ENCODE measurements at places on chromosomes 5 and 9.
A peak's percentile ranks its signal among the peaks of the same experiment; 100 is the strongest.

DNA sequence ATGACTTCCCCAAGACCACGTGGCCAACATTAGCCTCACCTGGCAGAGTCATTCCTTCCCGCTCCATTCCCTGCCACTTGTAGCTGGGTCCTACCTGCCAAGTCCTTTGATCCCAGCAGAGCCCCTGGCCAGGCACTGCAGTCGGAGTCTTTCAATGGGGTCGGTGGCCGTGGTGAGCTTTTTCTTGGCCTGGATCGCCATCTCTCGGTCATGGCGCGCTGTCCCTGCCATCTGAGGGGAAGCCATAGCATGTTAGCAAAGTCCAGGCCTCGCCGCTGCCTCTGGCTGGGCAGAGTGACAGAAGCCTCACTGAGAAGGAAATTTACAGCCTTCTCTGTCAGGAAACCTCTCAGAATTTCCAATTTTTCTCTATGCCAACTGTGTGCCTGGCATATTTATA lies 17.5 kb downstream of the CAPSL start:
- DNase-seq, result no peak

DNA sequence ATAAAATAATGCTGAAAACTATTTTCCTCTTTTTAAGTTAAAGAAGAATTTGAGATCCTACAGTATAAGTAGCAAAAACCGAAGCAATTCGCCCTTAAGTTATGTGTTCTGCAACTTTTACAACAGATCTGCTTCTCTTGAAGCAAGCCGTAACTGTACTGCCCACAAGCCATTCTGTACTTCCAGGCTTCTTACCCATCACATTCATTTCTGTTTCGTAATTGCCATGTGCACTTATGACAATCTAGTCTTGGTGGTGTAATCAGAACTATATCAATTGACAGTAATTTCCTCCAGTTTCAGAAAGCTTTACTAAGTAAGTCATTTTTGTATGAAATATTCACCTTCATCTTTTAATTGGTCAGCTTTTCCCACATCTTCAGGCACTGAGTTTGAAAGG lies 13.8 kb downstream of the SGTB start:
- no peak for DNase-seq

GRCh38 chr5:1480217-1480616 lies 35.0 kb upstream of the SLC6A3 start:
- no peak for DNase-seq

DNA sequence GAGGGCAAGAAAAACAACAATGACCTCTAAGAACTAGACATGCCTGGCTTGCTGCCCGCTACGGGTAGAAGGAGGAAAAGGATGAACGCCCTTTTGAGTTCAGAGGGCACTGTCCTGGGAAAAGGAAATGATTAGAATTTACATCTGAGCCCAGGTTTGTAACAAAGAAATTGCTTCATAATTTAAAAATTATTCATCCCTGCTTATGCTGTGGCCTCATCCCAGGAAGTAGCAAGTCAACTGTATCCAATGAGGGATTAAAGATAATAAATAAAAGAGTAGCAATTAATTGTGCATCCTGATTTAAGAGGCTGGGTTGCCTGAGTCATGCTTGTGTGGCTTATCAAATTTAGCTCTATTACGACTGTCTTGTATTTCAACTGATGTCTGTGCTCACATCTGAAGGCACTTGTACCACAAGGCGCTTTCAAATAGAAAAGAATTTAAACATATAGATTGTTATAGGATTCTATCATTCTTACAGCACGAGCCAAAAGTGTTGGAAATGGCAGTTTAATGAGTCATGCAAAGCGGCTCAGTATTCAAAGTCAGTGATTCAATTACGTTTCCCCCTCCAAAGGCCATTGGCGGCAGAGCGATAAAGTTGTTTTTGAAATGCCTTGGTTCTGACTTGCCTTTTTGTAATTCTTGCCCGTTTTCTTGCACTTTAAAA lies 40.0 kb upstream of the DMRT1 start:
- DNase-seq, result no peak

GRCh38 chr5:81189875-81190498 lies 43.1 kb upstream of the CKMT2 start:
- no peak for DNase-seq

DNA sequence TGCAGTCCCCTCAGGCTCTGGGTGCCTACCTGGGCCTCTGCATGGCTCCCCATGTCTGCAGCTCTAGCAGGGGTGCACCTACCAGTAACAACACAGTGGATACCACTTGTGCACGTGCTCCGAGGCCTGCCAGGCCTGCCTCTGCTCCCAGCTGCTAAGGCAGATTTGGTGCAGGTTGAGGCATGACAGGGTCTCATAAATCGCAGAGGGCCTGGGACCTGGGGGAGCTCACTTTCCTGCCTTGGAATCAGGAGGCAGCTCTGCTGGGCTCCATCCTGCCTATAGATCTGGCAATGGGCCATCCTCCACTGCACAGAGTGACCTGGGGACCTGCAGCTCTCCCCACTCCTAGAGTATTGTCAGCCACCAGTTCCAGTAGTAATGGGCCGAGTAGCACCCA lies 121.9 kb upstream of the CXCL14 start:
- DNase-seq, result no peak

GRCh38 chr5:168961681-168962080 lies 339.3 kb downstream of the SLIT3 start:
- no peak for DNase-seq

DNA sequence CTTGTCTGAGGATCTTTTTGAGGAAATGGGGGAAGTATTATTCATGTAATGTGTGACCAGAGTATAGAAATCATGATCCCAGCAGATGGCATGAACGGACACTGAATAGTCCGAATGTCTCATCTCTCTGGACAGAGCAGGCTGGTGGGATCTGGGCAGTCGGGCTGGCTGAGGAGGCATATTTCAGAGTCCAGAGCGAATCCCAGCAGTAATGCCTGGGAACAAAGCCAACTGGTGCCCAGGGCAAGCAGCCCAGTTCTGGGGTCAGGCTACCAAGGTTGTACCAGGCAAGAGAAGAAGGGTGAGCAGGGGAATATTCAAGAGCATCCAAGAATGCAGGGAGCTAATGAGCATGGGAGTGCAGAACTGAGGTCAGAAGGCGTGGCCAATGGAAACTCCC lies 306.4 kb downstream of the ZSWIM6 start:
- no peak for DNase-seq

DNA sequence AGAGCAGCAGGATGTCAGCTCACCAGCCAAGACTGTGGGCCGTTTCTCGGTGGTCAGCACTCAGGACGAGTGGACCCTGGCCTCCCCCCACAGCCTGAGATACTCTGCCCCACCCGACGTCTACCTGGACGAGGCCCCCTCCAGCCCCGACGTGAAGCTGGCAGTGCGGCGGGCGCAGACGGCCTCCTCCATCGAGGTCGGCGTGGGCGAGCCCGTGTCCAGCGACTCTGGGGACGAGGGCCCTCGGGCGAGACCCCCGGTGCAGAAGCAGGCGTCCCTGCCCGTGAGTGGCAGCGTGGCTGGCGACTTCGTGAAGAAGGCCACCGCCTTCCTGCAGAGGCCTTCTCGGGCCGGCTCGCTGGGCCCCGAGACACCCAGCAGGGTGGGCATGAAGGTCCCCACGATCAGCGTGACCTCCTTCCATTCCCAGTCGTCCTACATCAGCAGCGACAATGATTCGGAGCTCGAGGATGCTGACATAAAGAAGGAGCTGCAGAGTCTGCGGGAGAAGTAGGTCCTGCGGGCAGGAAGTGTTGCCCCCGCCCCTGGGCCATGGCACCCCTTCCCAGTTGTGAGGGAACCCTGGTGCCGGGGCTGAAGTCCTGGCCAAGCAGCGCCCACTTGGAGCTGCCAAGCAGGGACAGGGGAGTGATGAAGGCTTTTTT lies 108.9 kb downstream of the WNK2 start:
- no peak for DNase-seq

DNA sequence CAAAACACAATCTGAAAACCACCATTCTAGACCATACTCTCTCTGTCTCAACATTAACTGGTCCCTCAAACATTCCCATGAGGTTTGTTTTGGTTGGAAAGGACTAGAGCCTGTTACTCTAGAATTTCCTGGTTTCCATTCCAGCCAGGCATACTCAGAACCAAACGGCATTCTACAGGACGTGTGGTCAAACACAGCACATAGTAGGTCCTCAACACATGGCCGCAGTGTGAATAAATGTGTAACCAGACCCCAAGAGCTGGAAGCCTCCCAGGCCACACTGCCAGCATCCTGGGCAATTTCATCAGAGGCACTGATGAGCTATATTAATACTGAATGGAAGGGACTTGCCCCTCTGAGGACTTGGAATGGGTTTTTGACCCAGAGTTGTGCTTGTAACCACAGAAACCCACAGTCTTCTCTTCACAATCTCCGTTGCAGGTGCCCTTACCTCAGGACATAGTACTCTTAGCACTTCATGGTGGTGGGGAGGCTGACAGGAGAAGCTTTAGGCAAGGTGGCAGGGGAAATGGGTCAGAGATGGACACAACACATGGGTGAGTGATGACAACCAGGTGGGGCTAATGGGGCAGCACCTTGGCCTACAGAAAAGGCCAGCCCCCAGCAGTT lies 66.0 kb downstream of the ZNF366 start:
- no peak for DNase-seq

DNA sequence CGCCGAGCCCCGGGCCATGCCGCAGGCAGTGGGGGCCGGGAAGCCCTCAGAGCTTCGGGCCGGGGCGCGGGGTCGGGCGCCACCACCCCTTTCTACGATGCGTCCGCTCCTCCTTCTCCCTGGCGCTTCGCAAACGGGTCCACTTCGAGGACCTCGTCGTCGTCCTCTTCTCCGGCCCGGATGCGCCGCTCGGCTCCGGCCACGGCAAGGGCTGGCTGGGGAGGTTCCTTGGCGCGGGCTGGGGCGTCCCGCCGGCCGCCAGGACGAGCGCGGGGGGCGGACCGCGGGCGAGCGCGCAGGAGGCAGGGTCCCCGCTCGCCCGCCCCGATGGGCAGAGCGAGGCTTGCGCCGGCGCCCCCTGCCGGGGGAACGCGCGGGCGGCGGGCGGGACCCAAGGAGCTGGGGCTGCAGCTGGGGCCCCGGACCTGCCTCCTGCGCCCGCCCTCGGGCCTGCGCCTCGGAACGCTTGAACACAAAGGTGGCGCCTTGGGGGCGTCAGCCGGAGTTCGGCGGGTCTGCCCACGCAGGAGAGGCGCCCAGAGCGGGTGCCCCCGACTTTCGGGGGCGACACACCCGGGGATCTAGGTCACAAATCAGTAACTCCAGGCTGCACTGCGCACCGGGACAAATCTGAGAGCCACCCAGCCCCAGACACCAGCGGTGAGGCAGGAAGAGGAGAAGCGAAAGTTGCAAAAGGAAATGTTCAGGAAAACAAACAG lies at the start of gene ROR2:
ROR2 (minus strand) TSS at position 283 of the 719 bp plus-strand sequence.
- DNase-seq, result no peak

- DNase-seq, result peak; percentile 53
These were observed 2.3 kb upstream of the ZNF782 start for GRCh38 chr9:96856363-96857286.

GRCh38 chr5:136104306-136104965 lies 28.2 kb upstream of the SMAD5 start:
- DNase-seq, result no peak

DNA sequence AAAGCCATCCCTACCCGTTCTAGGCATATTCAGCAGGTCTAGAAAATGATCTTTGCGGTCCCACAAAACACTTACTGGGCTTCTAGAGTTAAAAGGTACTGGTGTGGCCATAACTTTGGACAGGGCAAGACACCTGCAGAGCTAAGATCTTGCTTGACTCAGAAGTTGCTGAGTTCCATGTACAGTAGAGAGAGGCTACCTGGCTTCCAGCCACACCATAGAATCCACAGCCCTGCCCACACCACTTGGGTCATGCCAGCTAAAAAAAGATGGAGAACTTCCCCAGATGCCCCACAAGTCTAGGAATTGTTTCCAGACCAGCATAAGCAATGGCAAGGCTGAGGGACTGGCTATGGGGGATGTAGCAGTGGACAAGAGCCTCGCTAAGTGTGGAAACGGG lies 52.1 kb downstream of the ABCA1 start:
- no peak for DNase-seq

GRCh38 chr9:68749579-68750159 lies 44.6 kb downstream of the PIP5K1B start:
- no peak for DNase-seq

GRCh38 chr9:38732885-38733284 lies 13.0 kb upstream of the FAM240B start:
- DNase-seq, result no peak

GRCh38 chr5:177510567-177511053 lies 984 bp upstream of the DOK3 start:
- no peak for DNase-seq

DNA sequence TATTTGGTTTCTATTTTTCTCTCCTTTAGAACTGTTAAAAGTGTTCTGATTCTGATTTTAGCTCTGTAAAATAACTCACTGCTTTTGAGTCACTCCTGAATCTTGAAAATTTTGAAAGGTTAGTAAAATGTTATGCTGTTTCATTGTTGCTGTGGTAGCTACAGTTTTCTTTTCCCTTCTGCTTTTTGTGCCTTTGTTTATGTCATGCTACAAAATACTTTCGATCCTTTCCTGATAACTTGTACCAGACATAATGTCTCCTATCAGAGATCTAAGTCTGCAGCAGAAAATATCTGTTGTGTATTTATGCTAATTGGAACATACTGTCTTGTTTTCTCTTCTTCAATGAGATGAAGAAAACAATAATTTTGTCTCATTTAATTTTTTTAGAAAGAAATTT lies 26.9 kb upstream of the CEP120 start:
- no peak for DNase-seq
